ENCODE measurements at places on chromosomes 6 and 20.

DNA sequence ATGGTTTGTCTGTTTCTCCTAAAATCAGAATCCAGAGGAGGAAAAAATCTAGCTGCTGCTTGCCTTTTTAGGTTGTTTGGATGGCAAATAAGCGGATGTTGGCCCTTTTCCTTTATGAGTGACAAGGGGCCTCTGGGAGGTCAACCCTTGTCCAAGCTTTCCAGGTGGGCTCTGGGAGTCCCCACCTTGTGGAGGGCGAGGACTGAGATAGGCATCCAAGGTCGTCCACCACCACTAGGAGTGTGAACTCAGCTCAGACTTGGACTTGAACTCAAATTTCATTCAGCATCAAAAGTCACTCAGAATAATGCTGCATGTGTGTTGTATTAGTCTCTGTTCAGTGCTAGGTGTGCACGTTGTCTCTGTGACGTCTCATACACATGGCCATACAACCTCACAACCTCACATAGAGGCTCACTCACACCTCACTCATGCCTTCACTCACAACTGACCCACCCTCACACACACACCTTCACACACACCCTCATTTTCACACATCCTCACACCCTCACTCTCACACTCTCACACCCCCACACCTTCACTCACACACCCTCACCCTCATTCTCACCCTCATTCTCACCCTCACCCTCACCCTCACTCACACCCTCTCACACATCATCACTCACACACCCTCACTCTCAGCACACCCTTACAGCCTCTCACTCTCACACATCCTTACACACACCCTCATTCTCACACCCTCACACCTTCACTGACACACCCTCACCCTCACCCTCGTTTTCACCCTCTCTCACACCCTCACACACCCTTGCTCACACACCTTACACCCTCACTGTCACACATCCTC, 18.0 kb downstream of the DYNLT1 start:
- no peak for DNase-seq

GRCh38 chr6:167670938-167671338, 155.8 kb upstream of the AFDN start:
- no peak for DNase-seq

- no peak for DNase-seq
Observed at GRCh38 chr6:142444376-142444775, 142.6 kb downstream of the ADGRG6 start.

- DNase-seq, result no peak
Observed at GRCh38 chr20:35302421-35303335, 10.5 kb upstream of the FAM83C start.

DNA sequence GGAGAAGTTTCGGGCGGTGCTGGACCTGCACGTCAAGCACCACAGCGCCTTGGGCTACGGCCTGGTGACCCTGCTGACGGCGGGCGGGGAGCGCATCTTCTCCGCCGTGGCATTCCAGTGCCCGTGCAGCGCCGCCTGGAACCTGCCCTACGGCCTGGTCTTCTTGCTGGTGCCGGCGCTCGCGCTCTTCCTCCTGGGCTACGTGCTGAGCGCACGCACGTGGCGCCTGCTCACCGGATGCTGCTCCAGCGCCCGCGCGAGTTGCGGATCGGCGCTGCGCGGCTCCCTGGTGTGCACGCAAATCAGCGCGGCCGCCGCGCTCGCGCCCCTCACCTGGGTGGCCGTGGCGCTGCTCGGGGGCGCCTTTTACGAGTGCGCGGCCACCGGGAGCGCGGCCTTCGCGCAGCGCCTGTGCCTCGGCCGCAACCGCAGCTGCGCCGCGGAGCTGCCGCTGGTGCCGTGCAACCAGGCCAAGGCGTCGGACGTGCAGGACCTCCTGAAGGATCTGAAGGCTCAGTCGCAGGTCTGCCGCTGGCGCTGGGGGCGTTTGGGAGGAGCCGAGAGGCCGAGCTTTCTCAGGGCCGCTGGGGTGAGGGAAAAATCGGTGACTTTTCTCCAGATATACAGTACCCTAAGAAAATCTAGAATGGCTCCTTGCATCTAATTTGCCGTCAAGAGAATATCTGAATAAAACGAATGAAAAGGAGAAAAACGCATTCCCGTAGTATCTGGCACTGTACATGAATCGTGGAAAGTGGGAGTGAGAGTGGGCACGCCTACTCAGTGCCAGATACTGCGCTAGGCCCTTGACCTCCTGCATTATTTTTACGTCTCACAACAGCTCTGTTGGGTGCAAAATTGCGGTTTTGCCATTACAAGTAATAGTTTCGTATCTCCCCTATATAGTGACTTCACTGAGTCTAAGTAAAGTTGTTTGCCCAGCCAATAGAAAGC, 1.0 kb downstream of the CALHM6 start:
- no peak for DNase-seq

DNA sequence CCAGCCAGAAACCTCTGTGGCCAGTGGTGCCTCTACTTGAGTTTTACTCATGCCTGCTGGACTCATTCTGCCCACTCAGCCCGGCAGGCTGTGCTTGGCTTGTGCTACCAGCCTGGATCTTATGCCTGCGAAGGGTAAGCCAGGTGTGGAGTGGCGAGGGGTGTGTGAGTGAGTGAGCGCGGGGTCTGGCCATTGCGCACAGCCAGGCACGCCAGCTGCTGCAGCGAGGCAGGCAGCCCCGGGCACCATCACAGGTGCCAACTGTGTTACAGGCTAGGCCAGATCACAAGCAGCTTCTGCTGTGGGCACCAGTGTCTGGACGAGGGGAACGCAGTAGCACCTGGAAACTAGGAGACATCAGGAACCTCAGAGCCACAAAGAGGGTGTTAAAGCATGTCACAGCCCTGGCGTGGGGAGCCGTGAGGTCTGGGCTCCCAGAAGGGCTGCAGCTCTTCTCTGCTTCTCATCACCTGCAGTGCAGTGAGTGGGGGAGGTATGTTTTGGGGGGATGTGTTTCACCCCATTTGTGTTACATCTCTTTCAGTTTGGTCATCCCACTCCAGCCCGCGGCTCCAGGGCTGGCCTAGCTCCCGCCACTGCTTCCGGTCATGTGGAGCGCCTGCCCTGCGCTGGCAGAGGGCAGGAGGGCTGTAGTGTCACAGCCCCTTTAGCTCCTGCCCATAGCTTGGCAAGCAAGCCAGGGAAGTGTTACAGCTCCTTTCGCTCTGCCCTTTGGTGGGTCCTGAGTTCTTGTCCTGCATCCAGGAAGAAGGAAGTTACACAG, 379.7 kb upstream of the IMPG1 start:
- no peak for DNase-seq

DNA sequence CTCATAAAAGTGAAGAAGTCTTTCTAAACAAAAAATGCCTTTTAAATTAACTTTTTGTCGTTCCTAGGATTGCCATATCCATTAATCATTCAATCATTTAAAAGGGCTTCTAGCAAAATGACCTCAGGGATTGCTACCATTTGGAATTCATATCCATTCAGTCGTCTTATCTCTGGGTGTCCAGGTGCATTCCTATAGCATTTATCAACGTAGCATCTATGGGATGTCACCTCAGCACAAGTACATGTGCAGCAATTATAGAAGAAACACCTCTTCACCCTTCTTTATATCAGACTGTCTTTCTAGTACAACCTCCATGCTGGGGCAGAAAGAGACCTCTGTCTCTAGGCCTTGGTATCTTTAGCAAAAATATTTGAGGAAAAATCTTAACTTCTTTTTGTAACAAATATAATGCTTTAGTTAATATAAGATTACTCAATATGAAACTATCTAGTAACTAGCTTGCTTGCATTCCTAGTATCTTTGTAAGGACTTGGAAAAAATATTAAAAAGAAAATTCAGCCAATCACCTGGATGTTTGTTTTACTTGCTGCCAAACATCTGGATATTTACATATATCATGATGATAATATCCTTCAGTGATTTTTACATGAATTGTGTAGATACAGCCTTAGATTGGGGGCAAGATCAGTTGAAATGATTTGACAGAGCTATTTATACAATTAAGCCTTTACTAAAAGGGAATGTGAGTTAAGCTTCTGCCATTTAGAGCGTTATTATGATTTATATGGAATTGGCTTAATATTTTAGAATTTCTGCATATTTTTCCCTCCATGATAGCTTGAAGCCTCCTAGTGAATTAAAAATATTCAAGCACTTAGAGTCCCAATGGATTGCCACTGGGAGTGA, 356.8 kb downstream of the HDGFL1 start:
- no peak for DNase-seq

DNA sequence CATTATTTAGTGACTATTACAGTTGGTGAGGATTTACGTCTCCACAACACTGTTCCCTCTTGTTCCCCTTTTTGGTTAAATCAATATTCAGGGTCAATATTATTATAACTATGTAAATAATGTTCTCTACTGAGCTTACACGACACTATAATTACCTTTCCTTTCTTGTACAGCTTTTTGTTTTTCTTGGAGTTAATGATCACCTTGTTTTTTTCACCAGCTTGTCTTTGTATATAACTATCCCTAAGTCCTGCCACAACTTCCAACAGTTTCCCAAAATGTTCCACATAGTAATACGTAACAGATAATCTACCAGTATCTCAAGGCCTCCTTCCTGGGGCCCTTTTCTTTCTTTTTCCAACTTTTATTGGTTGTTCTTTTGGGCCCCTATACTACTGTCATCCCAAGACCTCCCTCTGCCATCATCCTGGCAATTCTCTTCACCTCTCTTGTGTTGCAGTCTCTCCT, 142.0 kb upstream of the SOX4 start:
- DNase-seq, result no peak

GRCh38 chr6:90572856-90573255, 14.0 kb downstream of the MAP3K7 start:
- DNase-seq, result no peak

Measured in Caco-2 (cell line).